HepG2 (cell line): ENCODE measurements at places on chromosomes 2 and 18. TPM values are rescaled to one million over a fixed set of nuclear protein-coding genes. Genes with fewer than 3 reads are reported as not detected.

Gene KIF1A
- total RNA-seq = 0.24 TPM in 1 of 2 replicates, not detected in the other

GRCh38 chr18:55452123-55452611 lies 135.8 kb downstream of the TCF4 start:
- DNase-seq = no peak
- H3K36me3 ChIP-seq = no peaks in the 10 kb centered on the region
- H3K4me3 ChIP-seq = no peak overlapping the region
- no peaks in the 10 kb centered on the region for H3K4me1 ChIP-seq
- no peak overlapping the region for H3K27ac ChIP-seq
- no peaks in the 10 kb centered on the region for H3K27me3 ChIP-seq

DNA sequence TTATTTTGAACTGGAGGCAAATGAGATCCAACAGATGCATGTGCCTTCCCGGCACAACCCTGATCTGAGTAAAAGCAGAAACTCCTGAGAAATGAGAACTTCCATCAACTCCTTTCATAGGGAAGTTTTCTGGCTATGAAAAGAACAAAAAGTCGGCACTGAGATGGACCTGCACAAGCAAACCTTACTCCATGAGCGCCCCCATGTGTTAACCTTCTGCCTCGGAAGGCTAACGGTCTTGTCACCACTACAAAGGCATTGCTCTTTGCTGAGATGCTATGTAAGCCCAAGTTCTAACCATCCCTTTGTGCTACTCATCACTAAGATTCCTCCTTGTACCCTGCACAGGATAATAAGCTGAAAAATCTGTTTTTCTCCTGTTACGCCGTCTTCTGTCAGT lies 57.3 kb upstream of the SULT1C3 start:
- no peak overlapping the region for H3K4me3 ChIP-seq
- peak; percentile 31 for DNase-seq
- H3K27me3 ChIP-seq = no peaks in the 10 kb centered on the region
- H3K36me3 ChIP-seq = no peaks in the 10 kb centered on the region

Gene ABCB11
- not detected in 2 replicates for total RNA-seq
